ENCODE measurements at places on chromosomes 6 and 20.
A peak's percentile ranks its signal among the peaks of the same experiment; 100 is the strongest.

DNA sequence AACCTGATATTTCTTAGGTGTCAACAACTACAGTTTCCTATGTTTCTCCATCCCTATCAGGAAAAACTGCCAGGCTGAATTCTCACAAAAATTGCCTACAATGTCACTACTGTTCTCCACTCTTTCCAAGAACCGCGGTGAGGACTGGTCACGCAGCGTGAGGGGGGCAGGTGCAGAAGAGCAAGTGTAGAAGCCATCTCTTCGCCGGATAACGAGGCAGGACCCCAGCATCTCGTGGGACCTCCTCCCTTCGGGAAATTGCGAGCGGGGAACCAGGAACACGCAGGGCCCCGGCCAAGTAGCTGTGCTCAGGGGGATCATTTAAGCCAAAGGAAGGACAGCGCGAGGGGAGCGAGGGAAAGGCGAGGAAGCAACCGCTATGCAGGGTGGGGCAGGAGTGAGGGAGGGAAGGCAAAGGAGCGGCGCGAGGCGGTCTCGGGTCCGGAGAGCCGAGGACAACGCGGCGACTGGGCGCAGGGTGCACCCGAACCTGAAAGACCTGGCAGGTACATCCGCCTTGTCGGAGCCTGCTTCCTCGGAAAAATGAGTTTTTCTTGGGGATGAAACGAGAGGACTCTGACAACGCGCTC lies 559 bp downstream of the APMAP start:
- no peak for DNase-seq

- no peak for DNase-seq
Measured at GRCh38 chr20:8547035-8547650, 415.1 kb downstream of the PLCB1 start.

DNA sequence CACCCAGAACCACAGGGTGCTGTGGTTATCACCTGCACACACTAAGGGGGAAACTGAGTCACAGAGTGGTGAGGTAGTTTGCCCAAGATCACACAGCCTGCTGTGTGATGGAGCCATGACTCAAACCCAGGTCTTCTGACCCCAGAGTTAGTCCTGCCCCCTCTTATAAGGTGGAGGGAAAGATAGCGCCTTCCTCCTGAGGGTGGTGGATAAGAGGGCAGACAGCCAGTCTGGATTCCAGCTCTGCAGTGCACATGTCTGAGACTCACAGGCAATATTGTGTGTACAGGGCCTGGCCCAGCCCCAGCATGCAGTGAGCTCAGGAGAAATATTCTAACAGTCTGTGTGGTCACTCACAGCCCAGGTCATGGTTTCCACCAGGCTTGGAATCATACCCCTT lies 393.7 kb downstream of the CDH4 start:
- DNase-seq, result no peak

DNA sequence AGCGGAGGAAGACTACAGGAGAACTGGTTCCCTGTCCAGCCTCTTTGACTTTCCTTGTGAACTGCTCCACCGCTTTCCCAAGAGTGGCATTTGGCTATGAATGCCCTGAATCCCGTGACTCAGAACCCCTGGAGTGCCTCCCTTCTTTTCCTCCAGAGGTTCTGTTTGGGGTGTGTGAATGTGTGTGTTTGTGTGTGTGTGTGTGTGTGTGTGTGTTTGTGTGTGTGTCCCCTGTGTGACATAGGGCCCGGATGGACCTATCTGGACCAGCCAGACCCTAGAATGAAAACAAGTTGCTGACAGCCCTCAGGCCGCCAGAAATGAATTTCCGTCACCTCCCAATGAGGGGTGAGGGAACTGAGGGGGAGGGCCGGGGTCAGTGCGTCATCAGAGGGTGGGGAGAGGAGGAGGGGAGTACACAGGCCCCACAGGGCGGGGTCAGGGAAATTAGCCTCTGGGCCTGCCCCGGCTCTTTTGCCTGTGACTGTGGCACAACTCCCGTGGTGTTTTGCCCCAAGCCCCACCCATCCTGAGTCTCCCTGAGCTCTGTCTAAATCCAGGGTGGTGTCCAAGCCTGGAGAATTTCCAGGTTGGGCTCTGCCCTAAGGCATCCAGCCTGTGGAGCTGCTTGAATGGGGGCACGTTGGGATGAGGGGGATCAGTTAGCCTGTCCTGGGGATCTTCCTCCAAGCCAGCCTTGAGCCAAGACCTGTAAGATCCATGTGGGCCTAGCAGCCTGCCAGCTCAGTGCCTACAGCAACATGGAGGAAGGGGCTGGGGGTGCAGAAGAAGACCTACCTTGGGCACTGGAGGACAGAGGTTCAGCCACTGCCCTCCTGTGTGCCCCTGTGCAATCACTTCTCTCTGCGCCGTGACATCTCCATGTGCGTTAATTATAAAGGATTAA lies 15.2 kb upstream of the MRPS18A start:
- DNase-seq, result no peak

DNA sequence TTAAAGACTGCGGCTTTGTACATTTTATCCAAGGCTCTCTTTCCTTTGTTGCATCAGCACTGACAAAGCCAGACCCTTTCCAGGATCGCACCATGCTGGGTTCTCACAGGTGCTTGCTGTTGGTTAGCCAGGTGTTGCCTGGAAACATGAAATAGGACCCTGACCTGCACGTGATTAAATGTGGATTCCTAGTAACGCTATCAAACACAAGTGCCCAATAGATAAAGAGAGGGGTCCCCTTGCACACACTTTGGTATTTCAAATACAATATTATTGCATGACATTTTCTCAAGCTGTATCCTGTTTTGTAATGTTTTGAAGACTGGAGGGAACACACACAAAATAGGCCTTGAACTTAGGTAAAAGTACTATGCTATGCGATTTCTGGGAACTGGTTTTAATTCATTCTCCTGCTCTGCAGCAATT lies 73.3 kb downstream of the AKAP12 start:
- DNase-seq, result no peak

DNA sequence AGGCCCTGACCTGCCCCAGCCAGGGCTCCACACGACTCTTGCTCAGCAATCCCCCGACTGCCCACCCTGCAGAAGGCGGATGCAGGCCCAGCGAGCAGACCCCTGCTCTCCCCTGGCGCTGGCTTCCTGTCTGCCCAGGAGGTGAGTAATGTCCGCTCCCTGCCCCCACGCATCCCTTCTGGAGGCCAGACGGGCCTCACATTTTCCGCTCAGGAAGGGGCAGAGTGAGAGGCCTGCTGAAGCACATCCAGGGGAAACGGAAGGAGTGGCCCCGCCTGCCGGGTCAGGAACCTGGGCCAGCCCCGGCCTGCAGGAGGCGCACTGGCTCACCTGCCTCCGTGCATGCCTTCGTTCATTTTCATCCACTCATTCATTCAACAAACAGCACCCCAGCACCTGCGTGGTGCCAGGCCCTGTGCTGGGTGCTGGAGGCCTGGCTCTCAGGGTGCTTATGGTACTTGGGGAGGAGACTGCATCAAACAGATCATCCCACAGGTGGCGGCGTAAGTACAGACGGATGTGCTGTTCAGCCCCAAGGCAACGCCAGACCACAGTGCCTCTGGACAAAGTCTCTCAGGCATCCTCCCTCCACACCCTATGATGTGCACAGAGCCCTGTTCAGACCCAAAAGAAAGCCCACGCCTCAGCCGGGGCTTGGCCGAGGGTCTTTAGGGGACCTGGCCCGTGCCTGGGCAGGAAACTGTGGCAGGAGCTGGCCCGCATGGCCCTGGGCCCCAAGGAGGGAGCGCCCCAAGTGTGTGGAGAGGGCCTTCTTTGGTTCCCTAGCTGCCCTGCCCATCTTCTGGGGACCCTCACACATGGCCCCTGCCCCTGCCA lies 112.1 kb downstream of the ASXL1 start:
- no peak for DNase-seq

GRCh38 chr6:39328066-39328465 lies 5.6 kb upstream of the KCNK16 start:
- DNase-seq, result no peak

DNA sequence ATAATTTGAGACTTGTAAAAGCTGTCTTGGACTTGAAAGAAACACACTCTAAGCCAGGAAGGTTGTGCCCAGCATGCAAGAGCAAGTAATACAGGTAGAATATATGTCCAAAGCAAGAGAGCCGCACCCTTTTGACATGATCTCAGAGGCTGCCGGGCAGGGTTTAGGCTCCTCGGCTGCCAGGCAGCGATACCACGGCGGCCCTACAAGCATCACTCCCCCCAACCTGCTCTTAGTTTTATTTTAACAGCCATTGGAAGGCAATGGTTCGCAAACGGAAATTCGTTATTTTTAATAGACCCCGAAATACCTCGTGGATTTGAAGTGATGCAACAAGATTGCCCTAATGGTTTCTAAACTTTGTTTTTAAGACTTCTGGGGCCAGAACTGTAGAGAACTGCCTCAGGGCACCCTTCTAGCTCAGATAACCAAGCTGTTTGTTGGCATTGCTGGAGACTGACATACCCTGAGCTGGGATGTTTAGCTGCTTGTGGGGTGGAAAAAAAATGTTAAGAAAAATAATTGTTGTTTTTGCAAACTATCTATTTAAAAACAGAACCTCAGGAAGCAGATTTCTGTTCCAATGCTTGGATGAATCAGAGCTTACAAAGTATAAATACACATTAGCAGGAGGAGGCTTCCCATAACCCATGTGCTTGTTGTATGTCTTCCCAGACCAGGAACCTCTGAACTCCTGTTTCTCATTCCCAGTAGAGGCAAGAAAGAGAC lies 39.0 kb downstream of the JAG1 start:
- no peak for DNase-seq

GRCh38 chr6:31321005-31321707 lies 35.8 kb downstream of the HLA-B start:
- DNase-seq, result no peak

- peak; percentile 34 for DNase-seq
Measured at GRCh38 chr6:160226118-160226591, 32.5 kb downstream of the SLC22A2 start.

DNA sequence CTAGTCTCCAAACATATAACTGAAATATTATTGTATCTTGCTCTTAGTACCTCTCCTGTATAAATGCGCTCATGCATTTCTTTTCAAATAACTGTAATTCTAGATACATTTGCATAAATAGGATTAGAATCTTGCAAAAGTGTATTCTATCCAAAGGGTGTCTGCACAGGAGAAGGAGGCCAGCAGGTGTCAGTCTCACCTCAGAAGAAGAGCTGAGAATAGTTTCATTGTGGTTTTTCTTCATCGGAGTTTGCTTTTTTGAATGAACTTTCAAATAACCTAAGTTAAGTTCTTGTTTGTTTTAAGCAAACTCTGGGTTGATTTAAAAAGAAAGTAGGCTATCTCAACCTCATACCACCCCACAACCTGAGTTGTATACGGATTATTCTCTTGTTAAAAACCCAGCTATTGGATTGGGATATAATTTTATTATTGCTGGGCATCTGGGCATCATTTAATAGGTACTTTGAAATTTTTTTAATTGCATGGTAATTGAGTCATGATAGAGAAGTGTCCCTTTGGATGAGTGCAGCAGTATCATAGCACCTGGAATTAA lies 125.0 kb upstream of the MLIP start:
- DNase-seq, result no peak

DNA sequence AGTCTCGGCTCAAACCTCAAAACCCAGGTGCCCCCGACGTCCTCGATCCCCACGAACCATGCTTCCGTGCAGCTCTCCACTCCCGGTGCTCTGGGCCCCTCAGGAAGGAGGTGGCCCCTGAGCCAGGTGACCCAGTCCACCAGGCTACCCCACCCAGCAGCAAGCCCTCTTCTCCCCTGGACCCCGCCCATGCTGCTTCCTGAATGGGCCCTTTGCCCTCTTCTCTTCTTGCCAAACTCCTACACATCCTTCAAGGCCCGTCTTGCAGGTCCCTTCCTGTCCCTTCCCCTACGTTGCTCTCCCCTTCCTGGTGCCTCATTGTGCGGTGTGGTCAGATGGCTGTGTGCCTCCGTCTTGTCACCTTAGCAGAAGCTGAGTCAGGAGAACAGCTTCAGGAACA lies 3.4 kb upstream of the GATA5 start:
- DNase-seq, result no peak

DNA sequence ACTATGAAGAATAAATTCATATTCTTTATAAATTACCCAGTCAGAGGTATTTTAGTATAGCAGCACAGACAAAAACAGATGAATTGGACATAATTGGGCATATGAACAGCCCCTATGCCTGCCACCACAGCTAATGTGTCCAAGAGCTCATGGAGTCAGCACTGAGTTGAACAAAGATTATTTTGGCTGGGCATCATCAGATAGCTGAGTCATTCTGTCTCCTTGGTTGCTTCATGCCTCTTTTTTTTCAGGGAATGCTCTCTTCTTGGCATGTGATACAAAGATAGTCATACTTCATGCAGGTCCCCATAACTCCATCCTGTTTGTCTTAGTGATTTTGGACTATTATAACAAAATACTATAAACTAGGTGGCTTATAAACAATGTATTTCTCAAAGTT lies 275.6 kb downstream of the TENT5A start:
- no peak for DNase-seq

- DNase-seq, result no peak
Measured at GRCh38 chr20:33840759-33841435, 29.7 kb downstream of the CHMP4B start.

DNA sequence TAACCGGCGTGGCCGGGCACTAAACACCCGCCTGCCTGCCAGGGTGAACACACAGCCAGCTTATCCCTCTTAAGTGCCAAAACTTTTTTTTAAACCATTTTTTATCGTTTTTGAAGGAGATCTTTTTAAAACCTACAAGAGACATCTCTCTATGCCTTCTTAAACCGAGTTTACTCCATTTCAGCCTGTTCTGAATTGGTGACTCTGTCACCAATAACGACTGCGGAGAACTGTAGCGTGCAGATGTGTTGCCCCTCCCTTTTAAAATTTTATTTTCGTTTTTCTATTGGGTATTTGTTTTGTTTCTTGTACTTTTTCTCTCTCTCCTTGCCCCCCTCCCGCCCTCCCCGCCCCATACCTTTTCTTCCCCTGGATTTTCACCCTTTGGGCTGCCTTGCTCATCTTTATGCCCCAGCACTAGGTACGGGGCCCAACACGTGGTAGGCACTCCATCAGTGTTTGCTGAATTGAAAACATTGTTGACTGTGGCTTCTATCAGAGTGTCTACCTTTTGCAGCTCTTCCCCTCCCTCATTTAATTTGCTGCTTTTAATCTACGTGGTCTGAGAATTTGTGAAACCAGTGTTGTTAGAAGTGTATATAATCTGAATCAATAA lies 1.5 kb downstream of the ZCCHC3 start:
- no peak for DNase-seq

GRCh38 chr20:17749978-17750721 lies 50.4 kb downstream of the BANF2 start:
- DNase-seq, result no peak

DNA sequence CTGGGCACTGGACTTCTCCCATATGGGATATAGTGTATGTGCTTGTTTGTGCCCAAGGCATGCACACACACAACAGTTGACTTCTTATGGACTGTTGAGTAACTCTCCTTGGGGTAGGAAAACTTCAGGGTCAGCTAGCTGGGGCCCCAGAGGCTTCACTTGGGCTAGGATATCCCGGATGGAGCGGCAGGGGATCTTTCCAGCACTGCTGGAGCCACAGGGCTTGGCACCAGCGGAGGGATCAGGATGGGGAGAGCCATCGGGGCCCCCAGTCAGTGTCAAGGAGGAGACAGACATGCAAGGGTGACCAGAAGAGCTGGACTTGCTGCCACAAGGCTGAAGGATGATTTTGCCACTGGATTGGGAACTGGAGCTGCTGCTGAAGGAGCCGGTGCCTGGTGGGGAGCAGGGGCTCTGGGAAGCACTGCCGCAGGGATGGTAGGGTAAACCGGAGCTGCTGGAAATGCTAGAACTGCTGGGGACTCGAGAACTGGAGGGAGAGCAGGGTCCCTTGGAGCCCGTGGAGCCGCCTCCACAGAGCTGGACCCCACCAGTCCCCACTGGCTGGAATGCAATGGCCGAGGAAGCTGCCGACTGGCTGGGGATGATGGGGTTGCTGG lies 1.5 kb downstream of the PSORS1C1 start:
- no peak for DNase-seq

Measured in activated CD4-positive, alpha-beta T cell treated with anti-CD3 and anti-CD28 coated beads for 24 hours (primary cell).